ENCODE measurements at places on chromosomes 16 and 17. TPM values are rescaled to one million over a fixed set of nuclear protein-coding genes. Genes with fewer than 3 reads are reported as not detected.

The NLRC3 gene
- 32.2 TPM for total RNA-seq

The TBX4 gene
- total RNA-seq, result not detected

- no peak for DNase-seq
- H3K27ac ChIP-seq, result no peak overlapping the region
- H3K36me3 ChIP-seq, result no peaks in the 10 kb centered on the region
- no peak overlapping the region for H3K4me3 ChIP-seq
Measured at GRCh38 chr17:40806131-40806530, 6.4 kb upstream of the KRT28 start.

GRCh38 chr16:50482271-50482670 lies 65.9 kb upstream of the NKD1 start:
- no peak overlapping the region for H3K4me3 ChIP-seq
- DNase-seq, result no peak
- no peaks in the 10 kb centered on the region for H3K36me3 ChIP-seq
- H3K4me1 ChIP-seq, result no peaks in the 10 kb centered on the region
- no peak overlapping the region for H3K27ac ChIP-seq
- no peaks in the 10 kb centered on the region for H3K27me3 ChIP-seq

DNA sequence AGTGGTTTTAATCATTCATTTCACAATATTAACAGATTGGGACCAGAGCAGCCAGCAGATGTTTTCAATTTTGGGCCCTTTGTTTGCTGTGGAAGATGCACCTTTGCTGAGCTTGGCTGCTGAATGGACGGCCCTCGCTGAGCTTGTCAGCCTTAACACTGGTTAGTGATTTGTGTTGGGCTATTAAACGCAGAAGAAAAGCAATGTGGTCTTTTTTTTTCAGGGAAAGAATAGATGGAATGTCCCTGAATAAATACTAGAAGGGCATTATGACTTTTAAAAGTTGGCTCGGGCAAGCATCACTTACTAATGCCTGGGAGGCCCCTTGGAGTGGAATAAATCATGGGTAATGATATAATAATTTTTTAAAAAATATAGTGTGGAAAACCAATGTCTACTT lies 297.0 kb downstream of the MAP2K6 start:
- H3K4me3 ChIP-seq, result no peak overlapping the region
- no peaks in the 10 kb centered on the region for H3K4me1 ChIP-seq
- H3K27ac ChIP-seq, result no peak overlapping the region
- no peak for DNase-seq

- no peaks in the 10 kb centered on the region for H3K4me1 ChIP-seq
- H3K36me3 ChIP-seq, result no peaks in the 10 kb centered on the region
- no peak overlapping the region for H3K27ac ChIP-seq
- no peaks in the 10 kb centered on the region for H3K27me3 ChIP-seq
- H3K4me3 ChIP-seq, result no peak overlapping the region
- DNase-seq, result no peak
Measured at GRCh38 chr17:27376637-27377547, 79.4 kb upstream of the KSR1 start.

All from Peyer's patch (tissue), 4 donors.